ENCODE measurements at places on chromosomes 12 and 14.

DNA sequence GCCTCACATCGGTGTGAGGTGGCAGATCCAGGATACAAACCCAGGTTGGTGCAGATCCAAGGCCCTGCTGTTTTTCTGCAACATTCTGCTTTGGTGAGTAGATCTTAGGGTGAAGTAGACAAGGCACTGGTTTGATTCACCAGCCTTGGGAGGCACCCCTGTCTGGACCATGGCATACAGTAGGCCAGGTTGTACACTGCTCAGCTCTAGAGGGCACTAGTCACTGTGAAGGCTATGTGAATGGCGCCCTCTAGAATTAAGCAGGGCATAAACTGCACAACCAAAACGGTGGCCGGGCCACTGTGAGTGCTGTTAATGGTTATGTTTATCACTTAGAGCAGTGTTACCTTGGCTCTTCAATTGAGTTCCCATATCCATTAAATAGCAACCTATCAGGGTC, 280.6 kb upstream of the PWP1 start:
- no peak for DNase-seq

DNA sequence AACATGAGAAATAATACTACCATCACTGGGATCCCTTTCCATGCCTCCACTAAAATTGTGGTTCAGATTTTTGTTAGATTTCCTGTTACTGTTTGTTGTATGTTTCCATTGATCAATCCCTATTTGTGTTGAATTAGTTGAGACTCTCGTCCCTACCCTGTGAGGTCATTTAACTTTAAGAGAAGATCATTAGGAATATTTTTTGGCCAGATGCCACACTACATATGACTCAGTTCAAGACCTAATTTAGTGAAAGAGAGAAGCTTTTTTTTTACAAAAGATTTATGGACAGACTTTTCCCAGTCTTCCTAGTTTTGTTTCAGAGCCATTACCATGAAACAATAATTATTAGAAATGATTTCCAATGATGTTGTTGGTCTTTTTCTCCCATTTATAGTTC, 35.5 kb downstream of the CPSF6 start:
- DNase-seq = no peak

DNA sequence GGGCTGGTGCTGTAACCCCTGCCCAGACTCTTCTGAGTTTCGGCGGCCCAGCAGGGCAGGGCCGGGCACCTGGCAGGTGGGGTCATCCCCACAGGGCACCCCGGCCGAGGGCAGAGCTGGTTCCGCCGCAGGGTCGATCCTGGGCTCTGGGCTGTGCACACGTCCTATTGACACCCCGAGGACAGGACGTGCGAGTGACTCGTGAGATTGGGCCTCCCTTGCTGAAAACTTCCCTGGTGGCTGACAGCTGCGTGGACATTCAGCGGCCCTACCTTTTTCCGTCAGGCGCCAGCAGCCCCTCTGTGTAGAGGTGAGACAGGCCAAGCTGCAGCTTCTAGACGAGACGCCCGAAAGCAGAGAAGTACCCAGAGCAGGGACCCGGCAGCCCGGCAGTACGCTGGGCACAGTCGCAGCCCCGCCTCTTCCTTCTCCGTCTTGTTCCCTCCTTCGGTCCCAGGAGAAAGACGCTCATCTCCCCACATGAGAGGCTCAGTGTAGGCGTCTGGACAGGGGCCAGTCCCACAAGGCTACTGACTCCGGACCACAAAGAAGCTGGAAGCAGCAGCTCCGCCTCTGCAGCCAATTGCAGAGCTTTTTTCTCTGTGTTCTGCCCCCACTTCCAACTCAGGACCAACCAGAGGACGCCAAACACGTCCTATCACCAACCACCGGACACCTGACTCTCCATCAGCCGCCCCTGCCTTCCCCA, at the start of gene LRCOL1:
Gene LRCOL1 (minus strand): TSS at position 532 of the 709 bp plus-strand sequence. CDS start 4,331 bp downstream, outside the sequence.
- no peak for DNase-seq

DNA sequence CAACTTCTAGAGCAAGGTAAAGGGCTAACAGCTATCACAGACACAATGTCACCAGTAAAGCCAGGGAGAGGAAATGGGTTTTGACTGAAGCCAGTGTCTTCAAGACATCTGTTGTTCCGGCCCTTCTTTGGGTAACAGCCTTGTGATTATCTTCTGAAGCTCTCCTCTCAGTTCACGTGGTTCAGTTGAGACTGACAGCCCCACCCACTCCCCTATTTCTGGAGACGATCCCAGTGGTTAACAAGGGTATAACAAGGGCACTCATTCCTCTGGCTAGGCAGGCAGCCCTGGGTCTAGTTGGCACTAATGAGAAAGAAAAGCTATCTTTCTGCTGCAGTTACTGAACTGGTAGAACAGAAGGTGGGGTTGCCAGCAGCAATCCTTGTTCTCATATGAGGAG, 6.9 kb downstream of the GNPTAB start:
- no peak for DNase-seq

- no peak for DNase-seq
Observed at GRCh38 chr14:67050896-67051295, 138.3 kb upstream of the GARIN2 start.

- DNase-seq = no peak
Observed at GRCh38 chr12:50401500-50402081, 906 bp downstream of the LARP4 start.

- no peak for DNase-seq
Observed at GRCh38 chr14:24911324-24912109, 138.4 kb downstream of the STXBP6 start.

- no peak for DNase-seq
Observed at GRCh38 chr14:54322246-54322645, 74.6 kb upstream of the CDKN3 start.

GRCh38 chr12:106152334-106152733, 13.6 kb upstream of the NUAK1 start:
- DNase-seq = no peak

DNA sequence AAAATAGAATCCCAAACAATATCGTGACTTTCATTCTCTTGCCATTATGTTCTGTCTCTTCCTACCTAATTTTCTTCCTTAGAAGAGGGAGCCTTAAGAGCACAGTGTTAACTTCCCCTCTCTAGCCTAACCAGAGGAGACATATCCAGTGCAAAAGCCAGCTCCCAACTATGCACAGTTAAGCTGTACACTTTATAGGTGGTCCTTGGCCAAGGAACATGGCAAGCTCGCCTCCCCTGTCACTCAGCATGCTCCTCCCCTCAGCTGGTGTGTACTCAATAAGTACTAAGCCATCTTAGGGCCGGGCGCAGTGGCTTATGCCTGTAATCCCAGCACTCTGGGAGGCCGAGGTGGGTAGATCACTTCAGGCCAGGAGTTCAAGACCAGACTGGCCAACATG, 255.1 kb upstream of the TMPO start:
- DNase-seq = no peak

- DNase-seq = no peak
Observed at GRCh38 chr14:88424573-88424972, 39.1 kb downstream of the SPATA7 start.

GRCh38 chr14:105064721-105065143, 498 bp downstream of the GPR132 start:
- no peak for DNase-seq

DNA sequence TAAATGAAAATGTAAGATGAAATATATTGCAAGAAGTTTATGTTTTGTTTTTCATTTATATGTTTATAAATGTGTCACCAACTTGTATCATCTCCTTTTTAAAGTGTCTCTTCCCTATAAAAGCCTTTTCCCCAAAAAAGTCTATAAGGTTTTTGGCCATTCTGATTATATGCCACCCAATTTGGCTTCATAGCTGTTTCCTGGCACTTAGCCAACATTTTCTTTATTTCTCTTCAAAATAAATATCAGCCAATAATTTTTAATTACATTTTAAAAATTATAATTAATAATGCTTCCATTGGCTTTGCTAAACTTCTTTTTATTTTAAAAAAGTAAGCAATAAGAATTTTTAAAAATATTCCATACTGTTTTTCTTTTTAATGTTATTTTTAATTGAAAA, 171.8 kb downstream of the RASSF9 start:
- DNase-seq = no peak

GRCh38 chr12:110670161-110670701, 18.7 kb downstream of the HVCN1 start:
- no peak for DNase-seq

DNA sequence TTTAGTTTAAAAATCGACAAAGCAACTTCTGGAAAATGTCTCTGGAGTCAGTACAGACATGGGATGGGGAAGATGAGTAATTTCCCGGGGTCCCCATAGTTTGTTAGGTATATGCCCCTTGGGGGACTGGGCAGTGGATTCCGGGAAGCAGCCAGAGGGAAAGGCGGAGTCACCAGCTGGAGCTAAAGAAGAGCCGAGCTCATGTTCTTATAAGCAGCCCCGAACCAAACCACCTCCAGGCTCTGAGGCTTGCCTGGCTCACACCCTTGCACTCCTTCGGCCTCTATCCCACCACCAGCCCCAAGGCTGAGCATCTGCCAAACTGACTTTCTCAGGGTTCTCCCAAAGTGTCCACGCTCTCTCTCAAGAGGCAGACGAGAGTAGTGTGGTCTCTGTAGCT, 117.8 kb downstream of the PAH start:
- DNase-seq = no peak

GRCh38 chr14:92658684-92659083, 89.7 kb downstream of the LGMN start:
- no peak for DNase-seq

- DNase-seq = no peak
Observed at GRCh38 chr14:61965030-61965745, 203.0 kb downstream of the SNAPC1 start.

DNA sequence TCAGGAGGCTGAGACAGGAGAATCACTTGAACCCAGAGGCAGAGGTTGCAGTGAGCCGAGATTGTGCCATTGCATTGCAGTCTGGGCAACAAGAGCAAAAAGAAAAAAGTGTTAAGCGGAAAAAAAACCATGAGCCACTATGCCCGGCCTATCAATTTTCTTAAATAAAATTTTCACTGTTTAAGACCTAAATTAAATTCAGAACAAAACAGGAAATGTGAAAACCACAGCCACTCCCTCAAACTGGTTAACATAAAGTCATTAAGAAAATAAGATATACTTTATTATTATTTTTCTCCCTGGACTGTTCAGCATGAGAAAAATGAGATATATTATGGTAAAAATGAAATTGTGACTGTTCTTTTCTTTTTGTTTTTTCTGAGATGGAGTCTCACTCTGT, 44.6 kb upstream of the GCH1 start:
- no peak for DNase-seq

DNA sequence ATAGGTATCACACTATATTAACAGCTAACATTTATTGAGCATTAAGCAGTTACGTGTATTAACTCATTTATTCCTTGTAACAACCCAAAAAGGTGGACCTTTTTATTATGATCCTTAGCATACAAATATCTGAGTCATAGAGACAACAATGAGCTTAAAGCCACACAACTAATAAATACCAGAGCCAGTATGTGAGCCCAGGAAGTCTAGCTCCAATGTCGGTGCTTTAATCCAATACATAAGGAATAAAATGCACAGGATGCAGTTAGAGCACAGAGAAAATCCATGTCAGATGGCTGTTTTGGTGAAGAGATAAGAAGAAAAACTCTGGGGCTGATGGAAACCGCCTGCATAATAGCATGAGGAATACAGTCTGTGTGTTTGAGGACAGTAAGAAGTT, 888.6 kb downstream of the TMTC2 start:
- no peak for DNase-seq

GRCh38 chr12:14885718-14886221, at the start of gene MGP:
Gene MGP (minus strand): TSS chr12:14885854. CDS start chr12:14885791, 63 bp downstream.
- no peak for DNase-seq

- no peak for DNase-seq
Observed at GRCh38 chr12:49897276-49897675, 6.4 kb downstream of the FAIM2 start.

DNA sequence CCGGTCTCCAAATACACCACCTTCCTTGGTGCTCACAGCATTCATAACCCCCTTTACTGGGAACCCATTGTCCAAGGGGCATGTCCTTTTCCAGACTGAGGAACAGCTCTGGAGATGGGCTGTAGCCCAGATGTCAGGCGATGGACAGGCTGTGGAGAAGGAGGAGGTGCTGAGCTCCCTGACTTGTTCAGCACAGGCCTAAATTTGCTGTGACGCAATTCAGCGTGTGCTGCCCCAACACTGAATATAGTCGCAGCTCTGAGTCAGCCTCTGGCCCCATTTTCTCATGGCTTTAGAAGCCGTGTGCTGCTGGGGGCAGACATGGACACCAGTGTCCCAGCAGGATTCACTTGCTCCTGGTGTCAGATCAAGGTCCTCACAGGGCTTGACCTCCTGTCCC, 269.1 kb downstream of the EMP1 start:
- DNase-seq = no peak

DNA sequence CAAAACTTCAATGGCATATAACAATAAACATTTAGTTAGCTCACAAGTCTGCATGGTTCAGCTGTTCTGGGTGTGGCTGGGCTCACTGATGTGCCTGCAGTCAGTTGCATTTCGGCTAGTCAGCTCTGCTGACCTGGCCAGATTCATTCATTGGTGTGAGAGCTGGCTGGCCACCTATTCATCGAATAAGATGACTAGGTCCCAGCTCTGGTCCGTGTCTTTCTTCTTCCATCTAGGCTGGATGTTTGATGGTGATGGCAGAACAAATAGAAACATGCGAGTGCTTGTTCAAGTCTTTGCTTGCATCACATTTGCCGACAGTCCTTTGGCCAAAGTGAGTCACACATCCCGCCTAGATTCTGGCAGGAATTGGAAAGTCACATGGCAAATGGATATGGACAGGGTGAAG, 203.3 kb upstream of the CRY1 start:
- no peak for DNase-seq

GRCh38 chr12:120346681-120347080, 19.1 kb upstream of the PLA2G1B start:
- no peak for DNase-seq

GRCh38 chr12:128671528-128672042, 152.2 kb downstream of the SLC15A4 start:
- DNase-seq = no peak

GRCh38 chr12:28767836-28768348, 381.2 kb upstream of the FAR2 start:
- DNase-seq = no peak

GRCh38 chr12:121364683-121365121, 12.5 kb upstream of the ANAPC5 start:
- no peak for DNase-seq

DNA sequence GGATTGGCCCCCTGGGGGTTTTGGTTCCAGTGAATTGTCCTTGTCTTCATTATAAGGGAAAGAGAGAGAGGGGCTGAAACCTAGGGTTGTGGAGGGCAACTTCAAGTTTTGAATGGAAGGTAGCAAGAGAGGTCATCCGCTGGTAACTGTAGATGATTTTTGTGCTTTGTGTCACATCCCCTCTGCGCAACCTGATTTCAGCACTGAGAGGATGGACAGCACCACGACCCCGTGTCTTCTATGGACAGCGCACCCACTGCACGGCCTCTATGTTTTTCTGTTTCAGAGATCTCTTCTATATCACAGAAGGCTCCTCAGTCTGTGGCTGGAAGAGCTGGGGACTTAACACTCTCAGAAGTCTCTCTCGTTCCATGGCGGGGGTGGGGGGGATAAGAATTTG, 127.0 kb upstream of the RPH3A start:
- DNase-seq = no peak

GRCh38 chr12:52228366-52228765, 4.7 kb upstream of the KRT7 start:
- DNase-seq = no peak

GRCh38 chr14:91829511-91829910, 37.8 kb downstream of the TC2N start:
- DNase-seq = no peak
